ENCODE measurements at places on chromosomes 12 and 14.
A peak's percentile ranks its signal among the peaks of the same experiment; 100 is the strongest.

GRCh38 chr12:40225984-40226602 is 1.3 kb downstream of the LRRK2 start:
- no peak for DNase-seq

DNA sequence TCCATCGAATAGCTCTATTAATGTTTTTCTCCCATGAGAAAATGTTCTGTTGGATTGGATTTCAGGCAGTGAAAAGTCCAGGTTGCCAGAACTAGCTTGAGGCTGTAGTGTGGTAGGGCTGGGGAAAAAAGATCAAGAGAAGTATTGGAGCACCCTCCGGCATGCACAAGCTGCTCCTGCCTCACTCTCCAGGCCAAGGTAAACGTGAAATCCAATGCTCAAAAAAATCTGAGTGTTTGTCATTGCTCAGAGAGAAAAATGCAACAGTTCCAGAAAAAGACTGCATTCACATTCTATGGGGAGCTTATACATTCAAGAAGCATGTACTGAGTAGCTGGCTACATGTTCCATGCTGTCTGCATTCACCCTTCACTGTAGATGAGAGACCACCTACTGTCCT is 680.9 kb upstream of the TBX3 start:
- DNase-seq = no peak

GRCh38 chr14:67487937-67488893 is at the start of gene TMEM229B:
TMEM229B (minus strand) TSS chr14:67488721; CDS start chr14:67473923, 14,798 bp downstream.
- DNase-seq = peak; percentile 70

DNA sequence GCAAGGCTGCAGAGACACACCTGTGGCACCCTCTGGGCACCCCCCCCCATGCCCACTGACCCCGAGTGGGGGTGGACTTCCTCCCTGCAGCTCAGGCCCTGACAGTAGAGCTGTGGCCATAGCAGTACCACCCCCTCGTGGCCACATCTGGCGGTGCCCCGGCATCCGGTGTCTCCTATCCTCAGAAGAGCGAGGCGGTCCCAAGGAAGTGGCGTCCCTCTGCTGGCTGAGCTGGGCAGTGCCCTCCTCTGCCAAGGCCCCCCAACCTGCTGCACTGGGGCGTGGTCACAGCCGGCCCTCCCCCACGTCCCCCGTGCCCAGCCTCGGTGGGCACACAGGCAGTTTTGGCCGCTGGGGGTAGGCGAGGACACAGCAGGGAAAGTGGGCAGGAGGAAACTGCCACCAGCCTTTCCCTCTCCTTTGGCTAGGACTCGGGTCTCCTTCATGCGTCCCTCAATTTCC is 6.0 kb upstream of the SLC6A12 start:
- peak; percentile 69 for DNase-seq

DNA sequence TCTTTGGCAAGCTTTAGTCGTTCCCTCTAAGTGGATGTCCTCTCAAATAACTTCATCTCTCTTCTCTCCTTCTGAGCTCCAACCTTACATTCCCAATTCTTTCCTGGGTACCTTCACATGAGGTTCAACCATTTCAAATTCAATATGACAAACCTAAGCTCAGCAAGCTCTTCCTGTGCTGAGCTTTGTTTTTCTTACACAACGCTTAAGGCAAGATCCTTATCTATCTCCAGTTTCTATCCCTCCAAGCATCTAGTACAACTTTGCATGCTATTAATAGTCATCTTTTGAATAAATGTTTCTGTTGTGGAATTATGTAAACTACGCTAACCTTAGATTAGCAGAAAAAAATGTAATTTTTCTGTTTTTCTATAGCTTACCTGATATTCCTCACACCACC is 63.7 kb upstream of the IFNG-AS1 start:
- DNase-seq = no peak

DNA sequence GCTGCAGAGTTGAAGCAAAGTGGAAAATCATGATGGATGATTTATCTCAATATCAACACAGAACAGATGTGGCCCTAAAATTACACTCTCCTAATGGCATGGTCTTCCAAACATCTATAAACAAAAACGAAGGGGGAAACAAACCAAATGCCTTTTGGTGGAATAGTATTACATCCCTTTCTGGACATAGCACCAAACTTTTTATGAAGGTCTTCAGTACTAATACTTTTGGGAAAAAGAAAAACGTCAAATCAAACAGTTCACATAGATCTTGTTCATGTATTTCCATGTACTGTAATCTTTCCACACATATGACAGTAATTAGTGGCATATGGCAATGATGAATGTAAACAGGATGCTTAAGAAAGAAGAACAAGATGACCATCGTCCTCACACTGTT is 22.9 kb upstream of the ANAPC7 start:
- no peak for DNase-seq

- DNase-seq = no peak
Measured at GRCh38 chr12:64528616-64529015, 76.7 kb downstream of the TBK1 start.

- DNase-seq = no peak
Measured at GRCh38 chr14:75513911-75514672, 8.2 kb upstream of the BATF start.

DNA sequence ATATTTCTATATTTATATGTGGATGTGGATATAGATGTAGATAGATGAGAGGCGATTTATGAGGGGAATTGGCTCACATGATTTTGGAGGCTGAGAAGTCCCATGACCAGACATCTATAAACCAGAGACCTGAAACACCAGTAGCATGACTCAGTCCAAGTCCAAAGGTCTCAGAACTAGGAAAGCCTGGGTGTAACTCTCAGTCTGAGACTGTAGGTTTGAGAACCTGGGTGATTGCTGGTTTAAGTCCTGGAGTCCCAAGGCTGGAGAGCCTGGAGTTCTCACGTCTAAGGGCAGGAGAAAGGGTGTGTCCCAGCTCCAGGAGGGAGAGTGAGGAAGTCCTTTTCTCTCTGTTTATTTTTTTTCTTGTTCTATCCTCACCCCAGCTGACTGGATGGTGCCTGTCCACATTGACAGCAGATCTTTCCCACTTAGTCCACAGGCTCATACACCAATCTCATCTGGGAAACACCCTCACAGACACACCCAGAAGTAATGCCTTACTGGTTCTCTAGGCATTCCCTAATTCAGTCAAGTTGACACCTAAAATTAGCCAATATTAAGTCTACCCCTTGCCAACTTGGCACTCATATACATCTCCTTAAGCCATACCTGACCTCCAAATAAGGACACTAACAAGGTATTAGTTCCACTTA is 45.4 kb downstream of the EMP1 start:
- no peak for DNase-seq

GRCh38 chr12:52251367-52252051 is 18.5 kb downstream of the KRT7 start:
- DNase-seq = no peak
